ENCODE measurements at places on chromosomes 4 and X.
A peak's percentile ranks its signal among the peaks of the same experiment; 100 is the strongest.

DNA sequence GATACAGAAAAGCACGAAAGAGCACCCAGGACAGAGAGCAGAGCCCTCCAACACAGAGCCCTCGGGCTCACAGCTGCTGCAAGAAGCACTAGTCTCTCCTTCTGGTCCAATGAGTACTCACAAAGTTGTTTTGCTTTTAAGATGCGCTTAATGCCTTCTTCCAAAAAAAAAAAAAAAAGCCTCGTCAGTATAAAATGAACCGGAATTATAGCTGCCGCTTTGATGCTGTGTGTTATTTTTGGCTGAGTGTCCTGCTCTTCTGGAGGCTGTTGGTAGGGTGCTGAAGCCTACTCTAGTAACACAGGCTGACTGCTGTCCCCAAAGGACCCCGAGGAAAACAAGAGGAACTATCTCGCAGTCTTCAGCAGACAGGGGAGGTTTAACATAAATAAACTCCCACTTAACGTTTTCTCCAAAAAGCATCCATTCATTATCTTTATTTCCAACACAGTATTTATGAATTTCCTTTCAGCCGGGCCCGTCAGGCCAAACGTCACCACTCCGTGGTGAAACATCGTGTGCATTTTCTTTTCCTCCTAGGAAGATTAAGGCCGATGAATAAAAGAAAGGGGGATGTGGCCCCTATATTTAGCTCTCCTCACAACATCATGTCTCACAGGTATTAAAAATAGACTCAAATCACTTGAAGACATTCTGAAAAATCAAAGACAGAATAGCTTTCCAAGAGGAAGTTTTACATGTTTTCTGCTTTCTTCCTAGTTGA is 213.7 kb upstream of the PPARGC1A start:
- no peak for DNase-seq

GRCh38 chr4:153518637-153519389 is 52.7 kb downstream of the TMEM131L start:
- DNase-seq = no peak

- no peak for DNase-seq
Observed at GRCh38 chr4:140648716-140649308, 80.1 kb upstream of the UCP1 start.

DNA sequence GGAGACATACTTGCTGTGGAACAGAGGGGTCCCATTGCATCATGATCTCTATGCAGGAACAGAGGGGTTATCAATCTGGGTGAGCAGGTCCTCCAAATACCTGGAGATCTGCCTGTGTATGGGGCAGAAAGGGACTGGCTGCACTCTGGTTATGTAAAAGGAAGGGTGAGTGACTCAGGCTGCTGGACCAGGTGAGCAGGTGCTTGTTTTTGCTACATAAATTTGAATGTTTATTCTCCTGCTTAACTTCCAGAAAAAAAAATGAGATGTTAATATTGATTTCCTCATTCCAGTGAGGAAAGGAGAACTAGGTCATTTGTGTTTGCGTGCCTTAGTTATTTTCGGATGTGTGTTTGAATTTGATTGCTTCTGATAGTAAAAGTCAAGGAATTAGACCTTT is 225.8 kb upstream of the TRAM1L1 start:
- no peak for DNase-seq

DNA sequence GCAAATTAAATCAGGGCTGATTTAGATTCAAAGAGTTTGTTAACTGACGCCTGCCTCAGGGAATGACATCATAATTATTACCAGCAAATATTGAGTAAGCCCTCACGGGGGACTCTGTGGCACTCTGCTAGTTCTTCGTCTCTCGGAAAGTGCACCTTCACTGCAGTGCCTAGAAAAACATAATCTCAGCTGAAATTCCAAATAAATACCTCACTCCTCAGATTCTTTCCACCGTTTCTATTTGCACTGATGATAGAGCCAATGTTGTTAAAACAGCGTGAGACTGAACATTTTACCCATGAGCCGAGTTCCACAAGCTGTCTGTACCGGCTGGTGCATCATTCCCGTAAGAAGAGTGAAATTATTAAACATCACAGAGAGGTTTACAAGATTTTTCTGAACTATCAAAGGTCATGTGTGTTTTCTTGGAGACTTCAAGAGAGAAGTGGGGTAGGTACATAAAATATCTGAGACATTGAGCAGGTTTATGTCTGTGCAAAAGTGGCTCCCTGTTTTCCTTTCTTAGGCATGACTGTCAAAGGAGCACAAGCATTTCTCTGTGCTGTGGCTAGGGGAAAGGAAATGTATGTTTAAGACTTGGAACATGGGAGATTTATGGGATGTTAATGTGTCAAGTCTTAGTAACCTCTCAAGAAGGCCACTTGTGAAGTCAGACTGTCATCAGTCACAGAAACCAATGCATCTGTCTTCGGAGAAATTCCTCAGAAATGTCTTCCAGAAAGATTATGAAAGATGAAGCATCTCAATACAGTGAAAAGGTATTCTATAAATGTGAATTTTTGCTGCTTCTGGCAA is 119.6 kb downstream of the CBLL2 start:
- DNase-seq = no peak

- no peak for DNase-seq
Observed at GRCh38 chr4:38666766-38667084, 2.7 kb downstream of the KLF3 start.

- no peak for DNase-seq
Observed at GRCh38 chr4:169128902-169129301, 118.8 kb upstream of the CBR4 start.

DNA sequence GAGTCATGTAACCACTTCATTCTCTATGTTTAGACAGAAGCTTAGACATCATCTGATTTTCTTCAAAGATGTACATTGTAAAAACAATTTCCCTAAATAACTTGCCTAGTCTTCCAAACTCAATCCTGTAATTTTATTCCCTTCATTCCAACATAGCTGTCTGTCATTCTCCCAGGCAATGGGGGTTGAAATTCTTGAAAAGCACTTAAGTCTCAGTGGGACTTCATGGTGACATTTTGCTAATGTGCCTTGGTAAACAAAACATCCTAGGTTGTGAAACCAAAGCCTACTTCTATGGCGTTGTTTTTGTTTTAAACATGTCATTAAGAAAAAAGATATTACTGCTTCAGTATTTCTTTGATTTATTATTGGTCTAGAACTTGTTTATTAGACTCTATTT is 122.0 kb upstream of the NRK start:
- DNase-seq = no peak

- no peak for DNase-seq
Observed at GRCh38 chr4:126742048-126742447, 890.7 kb upstream of the INTU start.

DNA sequence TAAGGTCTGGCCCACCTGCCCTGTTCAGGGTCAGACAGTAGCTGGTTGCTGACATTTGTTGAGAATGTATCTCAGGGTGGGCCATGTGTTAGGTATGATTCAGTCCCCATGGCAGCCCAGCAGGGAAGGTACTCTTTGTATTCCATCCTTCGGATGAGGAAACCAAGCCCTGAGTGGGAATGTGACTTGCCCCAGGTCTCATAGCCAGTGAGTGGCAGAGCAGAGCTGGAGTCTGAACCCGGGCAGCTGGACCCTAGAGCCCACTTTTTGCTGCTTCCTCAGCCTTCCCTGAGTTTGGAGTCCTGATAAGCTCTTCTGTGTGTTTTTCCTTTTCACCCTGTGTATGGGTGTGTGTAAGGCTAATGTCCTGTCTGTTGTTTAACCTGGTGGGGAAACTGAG is 21.6 kb upstream of the UBA1 start:
- no peak for DNase-seq

- DNase-seq = no peak
Observed at GRCh38 chr4:74013264-74013663, 14.8 kb upstream of the CXCL5 start.

DNA sequence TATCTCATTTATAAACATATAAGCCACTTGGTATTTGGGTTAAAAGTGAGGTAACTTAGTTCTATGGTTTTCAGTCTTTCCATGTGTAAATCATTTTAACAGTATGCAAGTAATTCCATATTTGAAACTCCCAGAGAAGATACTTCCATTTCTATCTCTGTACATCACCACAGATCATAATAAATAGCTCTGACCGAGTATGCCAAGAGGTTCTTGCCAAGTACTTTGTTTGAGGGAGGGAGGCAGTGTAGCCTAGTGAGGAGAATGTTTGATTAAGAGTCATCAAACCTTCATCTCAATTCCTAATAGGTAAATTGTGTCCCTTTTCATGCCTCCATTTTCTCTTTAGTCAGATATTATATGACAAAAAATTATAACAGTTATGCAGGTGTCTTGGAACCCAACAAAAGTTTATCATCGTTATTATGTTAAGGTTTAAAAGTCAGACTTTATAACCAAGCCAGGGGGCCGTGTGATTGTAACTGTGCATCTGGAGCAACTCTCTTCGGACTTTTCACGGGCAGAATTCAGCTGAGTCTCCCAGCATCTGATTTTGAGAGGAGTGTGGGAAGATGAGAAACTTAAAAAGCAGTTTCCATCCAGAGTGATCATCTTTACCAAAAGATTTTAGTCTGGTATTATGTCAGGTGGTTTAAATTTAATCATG is 123.8 kb downstream of the ANK2 start:
- no peak for DNase-seq

GRCh38 chrX:24482823-24483415 is 17.8 kb downstream of the PDK3 start:
- DNase-seq = no peak

DNA sequence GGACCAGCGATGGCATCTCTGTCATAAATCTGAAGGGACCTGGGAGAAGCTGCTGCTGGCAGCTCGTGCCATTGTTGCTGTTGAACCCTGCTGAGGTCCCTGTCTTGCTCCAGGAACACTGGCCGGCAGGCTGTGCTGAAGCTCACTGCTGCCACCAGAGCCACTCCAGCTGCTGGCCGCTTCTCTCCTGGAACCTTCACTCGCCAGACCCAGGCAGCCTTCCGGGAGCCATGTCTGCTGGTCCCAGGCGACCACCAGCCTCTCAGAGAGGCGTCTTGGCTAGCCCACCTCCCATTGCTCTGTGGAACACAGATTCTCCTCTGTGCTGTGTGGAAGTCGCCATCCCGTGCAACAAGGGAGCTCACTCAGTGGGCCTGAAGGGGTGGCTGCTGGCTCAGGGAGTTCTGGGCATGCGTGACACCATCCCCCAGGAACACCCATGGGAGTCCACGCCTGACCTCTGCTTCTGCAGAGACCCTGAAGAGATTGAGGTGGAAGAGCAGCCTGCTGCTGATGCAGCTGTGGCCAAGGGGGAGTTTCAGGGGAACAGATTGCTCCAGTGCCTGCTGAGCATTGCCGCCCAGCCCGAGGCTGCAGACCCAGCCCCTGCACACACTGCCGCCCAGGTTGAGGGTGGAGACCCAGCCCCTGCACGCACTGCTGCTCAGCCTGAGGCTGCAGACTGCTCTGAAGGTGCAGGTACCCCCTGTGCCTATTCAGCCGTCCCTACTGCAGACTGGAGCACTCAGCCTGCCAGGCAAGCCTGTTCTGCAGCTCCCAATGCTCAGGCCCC is 33.1 kb upstream of the CYP4V2 start:
- no peak for DNase-seq

- peak; percentile 16 for DNase-seq
Observed at GRCh38 chr4:82798168-82799005, at the start of gene SCD5. Gene SCD5, minus strand, starts transcription at chr4:82798796. Its CDS starts 259 bp downstream, at chr4:82798537.

DNA sequence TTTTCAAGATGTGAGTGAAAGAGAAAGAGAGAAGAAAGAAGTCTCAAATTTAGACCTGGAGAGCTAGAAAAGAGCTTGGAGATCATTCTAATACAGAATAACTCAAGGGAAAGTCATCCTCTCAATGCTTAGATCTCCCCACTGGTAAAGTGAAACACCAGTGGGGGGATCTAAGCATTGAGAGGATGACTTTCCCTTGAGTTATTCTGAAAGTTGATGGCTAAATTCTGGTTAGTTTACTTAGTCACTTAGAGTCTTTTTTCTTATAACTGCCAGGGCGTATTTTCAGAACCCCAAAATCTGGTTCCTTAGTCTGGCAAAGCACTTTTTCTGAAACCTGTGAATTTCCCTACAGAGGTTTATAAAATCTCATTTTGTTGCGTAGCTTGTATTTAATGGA is 198.6 kb downstream of the ARHGAP24 start:
- no peak for DNase-seq

DNA sequence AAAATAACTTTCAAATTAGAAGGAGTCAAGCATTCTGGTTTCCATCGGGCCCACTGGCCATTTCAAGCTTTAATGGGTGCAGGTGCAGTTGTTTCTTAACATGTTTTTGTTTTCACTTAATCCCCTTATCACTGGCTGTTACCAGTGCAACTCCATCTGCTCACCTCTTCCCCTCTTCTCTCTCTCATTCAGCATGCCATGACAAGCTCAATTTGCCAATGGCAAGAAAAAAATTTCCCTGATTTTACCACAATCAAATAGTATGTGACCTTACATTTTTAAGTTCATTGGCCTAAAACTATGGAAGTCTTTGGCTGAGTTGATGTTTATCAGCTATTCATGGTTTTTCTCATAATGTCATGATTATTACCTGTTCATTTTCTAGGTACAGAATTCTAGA is 299.1 kb upstream of the BMP3 start:
- no peak for DNase-seq

DNA sequence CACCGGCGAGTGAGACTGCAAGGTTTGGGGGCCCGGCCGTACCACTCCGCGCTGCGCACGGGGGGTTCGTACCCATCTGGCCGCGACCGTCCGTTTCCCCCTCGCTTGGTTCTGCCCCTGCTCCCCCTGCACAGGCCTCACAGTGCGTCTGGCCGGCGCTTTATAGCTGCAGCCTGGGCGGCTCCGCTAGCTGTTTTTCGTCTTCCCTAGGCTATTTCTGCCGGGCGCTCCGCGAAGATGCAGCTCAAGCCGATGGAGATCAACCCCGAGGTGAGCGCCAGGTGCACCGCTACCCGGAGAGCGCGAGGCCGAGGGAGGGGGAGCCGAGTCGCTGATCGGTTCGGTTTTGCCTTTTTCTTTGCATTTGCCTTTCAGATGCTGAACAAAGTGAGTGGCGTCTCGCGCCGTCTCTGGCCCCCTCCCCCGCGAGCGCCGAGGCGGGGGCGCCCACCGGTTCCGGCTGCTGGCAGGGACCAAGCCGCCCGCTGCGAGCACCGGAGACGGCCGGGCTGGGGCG is at the start of gene UCHL1:
Gene UCHL1, plus strand, starts transcription at position 189 of the 517 bp plus-strand sequence. Its CDS starts 49 bp downstream, at position 238.
- no peak for DNase-seq

DNA sequence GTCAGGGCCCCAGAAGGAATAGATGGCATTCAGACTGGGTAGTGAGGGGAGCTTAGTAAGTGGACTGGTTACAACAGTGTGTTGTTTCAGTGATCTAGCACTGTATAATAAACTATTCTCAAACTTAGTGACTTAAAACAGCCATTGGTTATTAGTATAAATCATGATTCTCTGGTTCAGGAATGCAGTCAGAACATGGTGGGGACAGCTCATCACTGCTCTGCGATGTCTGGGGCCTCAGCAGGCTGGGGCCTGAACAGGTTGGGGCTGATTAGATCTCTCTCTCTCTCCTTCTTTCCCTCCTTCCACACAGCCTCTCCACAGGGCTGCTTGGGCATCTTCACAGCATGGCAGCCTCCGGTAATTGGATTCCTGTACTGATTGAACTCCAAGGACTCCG is 160.4 kb downstream of the GATB start:
- DNase-seq = no peak

DNA sequence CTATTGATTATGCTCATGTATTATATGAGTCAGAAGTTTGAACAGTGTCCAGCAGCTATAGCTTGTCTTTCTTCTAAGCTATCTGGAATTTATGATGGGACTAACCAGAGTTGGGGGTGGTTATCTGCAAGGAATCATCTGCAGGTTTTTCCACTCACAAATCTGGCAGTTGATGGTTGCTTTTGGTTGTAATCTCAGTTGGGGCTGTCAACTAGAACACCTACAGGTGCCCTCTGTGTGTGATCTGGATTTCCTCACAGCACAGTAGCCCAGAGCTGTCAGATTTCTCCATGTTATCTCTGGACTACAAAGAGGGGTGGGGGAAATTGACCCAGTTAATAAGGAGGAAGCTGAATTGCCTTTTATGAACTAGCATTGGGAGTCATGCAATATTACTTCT is 51.4 kb upstream of the MAP9 start:
- no peak for DNase-seq

Data from HL-60 (cell line).